ENCODE measurements at places on chromosomes 4 and X.

DNA sequence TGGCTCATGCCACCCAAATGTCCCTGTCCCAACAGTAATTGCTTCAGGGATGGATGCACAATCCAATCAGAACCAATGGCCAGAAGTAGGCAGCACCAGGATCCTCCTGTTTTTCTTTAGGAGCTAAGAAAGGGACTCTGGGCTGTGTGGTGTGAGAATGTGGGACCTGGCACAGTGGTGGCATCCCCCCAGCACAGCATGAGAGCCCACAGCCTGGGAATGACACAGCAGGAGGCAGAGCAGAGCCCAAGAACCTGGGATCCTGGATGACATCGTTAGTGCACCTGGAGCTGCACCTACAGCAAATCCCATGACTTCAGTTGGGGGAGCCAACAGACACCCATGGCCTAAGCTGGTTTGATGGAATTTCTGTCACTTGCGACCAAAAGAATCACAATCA is 70.7 kb upstream of the C4orf50 start:
- H3K36me3 ChIP-seq: peaks cover 2% of the 10 kb centered on the region
- peaks cover 26% of the 10 kb centered on the region for H3K27me3 ChIP-seq
- no peak overlapping the region for H3K27ac ChIP-seq
- H3K4me3 ChIP-seq: no peak overlapping the region

- H3K27me3 ChIP-seq: no peaks in the 10 kb centered on the region
- DNase-seq: no peak
- H3K4me3 ChIP-seq: no peak overlapping the region
- H3K4me1 ChIP-seq: peaks cover 48% of the 10 kb centered on the region
- peak overlapping the region; percentile 70 for H3K27ac ChIP-seq
These were observed 6.2 kb downstream of the CD99 start for GRCh38 chrX:2697306-2697705.

- no peaks in the 10 kb centered on the region for H3K36me3 ChIP-seq
- H3K4me3 ChIP-seq: no peak overlapping the region
- no peaks in the 10 kb centered on the region for H3K27me3 ChIP-seq
- no peaks in the 10 kb centered on the region for H3K4me1 ChIP-seq
- no peak for DNase-seq
These were observed 18.5 kb downstream of the APLN start for GRCh38 chrX:129636175-129636681.

DNA sequence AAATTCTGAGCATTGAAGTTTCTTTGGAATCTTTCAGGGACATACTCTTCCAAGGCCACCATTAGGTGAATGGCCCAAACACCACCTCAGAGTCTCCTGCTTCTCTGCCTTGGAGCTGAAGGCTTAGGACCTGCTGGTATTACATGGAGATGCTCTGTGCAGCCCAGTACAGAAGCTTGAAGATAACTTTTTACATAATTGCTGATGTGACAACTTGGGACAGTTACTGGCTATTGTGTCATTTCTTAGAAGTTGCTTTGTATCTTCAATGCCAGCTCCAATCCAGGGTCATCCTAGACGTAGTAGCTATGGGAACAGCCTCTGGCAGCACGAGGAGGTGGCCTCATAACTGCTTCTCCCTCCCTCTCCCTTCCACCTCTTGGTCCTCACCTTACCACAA is 60.5 kb downstream of the RTL5 start:
- no peaks in the 10 kb centered on the region for H3K36me3 ChIP-seq
- DNase-seq: no peak
- peaks cover 4% of the 10 kb centered on the region for H3K27me3 ChIP-seq
- H3K4me1 ChIP-seq: peaks cover 5% of the 10 kb centered on the region
- no peak overlapping the region for H3K4me3 ChIP-seq
- H3K27ac ChIP-seq: no peak overlapping the region

- peaks cover 7% of the 10 kb centered on the region for H3K27me3 ChIP-seq
- DNase-seq: no peak
These were observed 89.6 kb upstream of the KIT start for GRCh38 chr4:54568184-54568583.

DNA sequence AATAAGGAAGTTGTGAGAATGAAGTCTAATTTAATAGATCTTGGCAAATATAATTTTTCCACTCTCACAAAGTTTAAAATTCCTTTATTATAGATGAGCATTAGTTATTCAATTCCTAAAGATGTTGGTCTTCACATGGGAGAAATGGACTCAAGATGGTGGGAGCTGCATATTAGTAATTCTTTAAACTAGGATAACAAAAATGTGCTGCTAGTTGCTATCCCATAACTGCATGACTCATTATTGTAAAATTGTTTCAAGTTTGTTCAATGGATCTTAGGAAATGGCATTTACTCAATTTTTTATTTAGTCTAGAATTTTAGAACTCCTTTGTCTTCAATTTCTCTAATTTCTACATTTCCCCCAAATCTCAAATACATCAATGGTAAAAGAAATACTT is 155.8 kb downstream of the ATP10D start:
- H3K4me3 ChIP-seq: no peak overlapping the region
- H3K36me3 ChIP-seq: peaks cover 11% of the 10 kb centered on the region
- no peaks in the 10 kb centered on the region for H3K4me1 ChIP-seq
- no peak overlapping the region for H3K27ac ChIP-seq
- H3K27me3 ChIP-seq: no peaks in the 10 kb centered on the region

- H3K4me1 ChIP-seq: no peaks in the 10 kb centered on the region
- DNase-seq: no peak
- H3K4me3 ChIP-seq: no peak overlapping the region
- H3K27me3 ChIP-seq: no peaks in the 10 kb centered on the region
These were observed 204.9 kb downstream of the EVC2 start for GRCh38 chr4:5503336-5503936.

- peak overlapping the region; percentile 81 for H3K4me3 ChIP-seq
- H3K27ac ChIP-seq: peak overlapping the region; percentile 84
- H3K4me1 ChIP-seq: peaks cover 12% of the 10 kb centered on the region
These were observed 395 bp upstream of the SOWAHB start for GRCh38 chr4:76898385-76898692.

DNA sequence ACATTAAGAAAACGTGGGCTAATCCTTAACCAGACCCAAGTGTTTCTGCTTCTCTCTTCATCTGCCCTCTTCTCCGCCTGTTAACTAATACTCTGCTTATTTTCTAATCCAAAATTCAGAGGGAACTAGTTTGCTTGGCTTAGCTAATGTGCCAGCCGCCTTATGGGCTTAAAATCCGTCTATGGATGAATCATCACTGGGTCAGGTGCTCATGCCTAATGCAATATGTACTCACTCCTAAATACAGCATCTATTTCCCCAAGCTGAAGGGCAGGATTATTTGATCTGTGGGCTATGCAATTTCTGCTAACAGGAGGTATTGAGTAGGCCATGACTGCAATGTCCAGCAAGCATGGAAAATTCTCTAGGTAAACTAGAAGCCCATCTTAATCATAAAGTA is 12.4 kb downstream of the DYNLT3 start:
- no peak overlapping the region for H3K4me3 ChIP-seq
- no peak for DNase-seq
- H3K27me3 ChIP-seq: no peaks in the 10 kb centered on the region

DNA sequence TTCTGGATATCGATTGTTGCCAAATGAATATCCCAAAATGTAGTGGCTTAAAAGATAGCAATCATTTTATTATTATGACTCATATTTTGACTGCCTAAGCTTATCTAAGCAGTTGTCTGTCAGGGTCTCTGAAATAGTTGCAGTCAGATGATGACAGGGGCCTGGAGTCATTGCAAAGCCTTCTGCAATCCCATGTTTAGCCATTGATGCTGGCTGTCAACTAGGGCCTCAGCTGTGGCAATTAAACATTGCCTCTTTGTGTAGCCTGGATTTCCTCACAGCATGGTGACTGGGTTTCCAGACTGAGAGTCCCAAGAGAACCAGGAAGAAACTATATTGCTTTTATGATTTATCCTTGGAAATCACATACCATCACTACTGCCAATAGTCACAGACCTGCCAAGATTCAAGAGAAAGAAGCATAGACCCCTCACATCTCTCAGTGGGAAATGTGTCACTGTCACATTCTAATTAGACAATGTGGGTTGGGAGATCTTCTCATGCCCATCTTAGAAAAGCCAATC is 227.3 kb upstream of the NOCT start:
- DNase-seq: no peak
- no peak overlapping the region for H3K4me3 ChIP-seq
- no peak overlapping the region for H3K27ac ChIP-seq
- no peaks in the 10 kb centered on the region for H3K27me3 ChIP-seq

GRCh38 chr4:144715230-144715629 is 69.3 kb downstream of the HHIP start:
- H3K27ac ChIP-seq: no peak overlapping the region
- H3K36me3 ChIP-seq: no peaks in the 10 kb centered on the region
- peaks cover 4% of the 10 kb centered on the region for H3K4me1 ChIP-seq
- no peak for DNase-seq
- no peak overlapping the region for H3K4me3 ChIP-seq

DNA sequence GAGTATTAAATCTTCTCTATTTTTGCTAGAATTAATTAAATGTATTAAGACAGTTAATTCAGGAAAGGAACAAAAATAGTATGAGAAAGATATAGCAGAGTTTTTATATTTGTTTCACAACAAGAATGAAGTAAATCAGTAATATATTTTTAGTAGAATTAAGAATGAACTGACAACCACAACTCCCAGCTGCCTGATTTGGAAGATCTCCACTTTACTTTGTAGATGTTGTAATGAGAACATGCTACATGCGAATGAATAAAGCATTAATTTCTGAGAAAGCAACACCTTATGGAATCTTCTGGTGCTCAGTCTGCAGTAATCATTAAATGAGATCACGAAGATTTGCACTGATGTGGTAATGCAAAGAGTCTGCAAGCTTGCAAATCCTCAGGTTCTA is 695.6 kb upstream of the PCDH7 start:
- H3K4me1 ChIP-seq: no peaks in the 10 kb centered on the region
- no peak overlapping the region for H3K4me3 ChIP-seq
- DNase-seq: no peak

GRCh38 chr4:150942539-150942938 is 72.5 kb downstream of the LRBA start:
- no peaks in the 10 kb centered on the region for H3K27me3 ChIP-seq
- no peak overlapping the region for H3K4me3 ChIP-seq
- no peak overlapping the region for H3K27ac ChIP-seq
- H3K4me1 ChIP-seq: peaks cover 12% of the 10 kb centered on the region

- no peaks in the 10 kb centered on the region for H3K27me3 ChIP-seq
- H3K4me1 ChIP-seq: no peaks in the 10 kb centered on the region
- peaks cover 37% of the 10 kb centered on the region for H3K36me3 ChIP-seq
- H3K27ac ChIP-seq: no peak overlapping the region
These were observed 22.1 kb downstream of the ANAPC10 start for GRCh38 chr4:145075742-145076468.

DNA sequence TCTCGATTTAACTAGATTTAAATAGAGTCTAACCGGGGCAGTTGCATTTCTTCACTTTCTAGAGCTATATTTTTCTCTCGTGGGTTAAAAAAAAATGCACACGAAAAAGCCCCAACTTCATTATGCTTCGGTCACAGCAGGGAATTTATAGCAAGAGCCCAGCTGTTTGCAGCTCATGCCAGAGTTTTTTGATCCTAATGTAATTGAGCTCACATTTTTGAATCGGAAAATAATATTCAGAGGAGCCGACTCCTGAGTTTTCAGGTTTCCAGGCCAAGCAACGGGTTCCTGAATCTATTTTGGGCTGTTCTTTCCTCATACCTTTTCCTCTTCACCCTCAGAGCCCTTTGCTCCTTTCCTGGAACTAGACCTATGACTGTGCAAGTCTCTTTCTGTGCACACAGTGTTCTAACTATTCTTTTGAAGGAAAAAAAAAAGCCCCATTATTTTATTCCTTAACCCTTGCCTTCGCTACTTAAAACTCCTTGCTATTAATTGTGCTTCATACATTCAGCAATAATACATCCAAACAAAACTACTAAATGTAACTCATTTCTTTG is 27.5 kb upstream of the ESX1 start:
- no peaks in the 10 kb centered on the region for H3K36me3 ChIP-seq
- H3K27me3 ChIP-seq: peaks cover 3% of the 10 kb centered on the region
- H3K27ac ChIP-seq: no peak overlapping the region

GRCh38 chr4:67106861-67107460 is 438.3 kb downstream of the CENPC start:
- no peaks in the 10 kb centered on the region for H3K36me3 ChIP-seq
- peak overlapping the region; percentile 11 for H3K4me3 ChIP-seq
- peaks cover 24% of the 10 kb centered on the region for H3K4me1 ChIP-seq
- H3K27me3 ChIP-seq: no peaks in the 10 kb centered on the region
- DNase-seq: no peak

GRCh38 chr4:83259586-83259985 is 25.0 kb downstream of the COQ2 start:
- peaks cover 2% of the 10 kb centered on the region for H3K4me1 ChIP-seq
- no peak for DNase-seq
- peaks cover 9% of the 10 kb centered on the region for H3K36me3 ChIP-seq
- H3K27me3 ChIP-seq: no peaks in the 10 kb centered on the region
- no peak overlapping the region for H3K4me3 ChIP-seq
- H3K27ac ChIP-seq: no peak overlapping the region

- H3K4me1 ChIP-seq: peaks cover 4% of the 10 kb centered on the region
- H3K36me3 ChIP-seq: no peaks in the 10 kb centered on the region
- no peaks in the 10 kb centered on the region for H3K27me3 ChIP-seq
- DNase-seq: no peak
- no peak overlapping the region for H3K27ac ChIP-seq
- no peak overlapping the region for H3K4me3 ChIP-seq
These were observed 7.5 kb upstream of the KLHL5 start for GRCh38 chr4:39054497-39054896.

- no peak for DNase-seq
- H3K4me1 ChIP-seq: peaks cover 2% of the 10 kb centered on the region
- no peaks in the 10 kb centered on the region for H3K27me3 ChIP-seq
These were observed 100.9 kb upstream of the ATP6AP2 start for GRCh38 chrX:40479777-40480318.

DNA sequence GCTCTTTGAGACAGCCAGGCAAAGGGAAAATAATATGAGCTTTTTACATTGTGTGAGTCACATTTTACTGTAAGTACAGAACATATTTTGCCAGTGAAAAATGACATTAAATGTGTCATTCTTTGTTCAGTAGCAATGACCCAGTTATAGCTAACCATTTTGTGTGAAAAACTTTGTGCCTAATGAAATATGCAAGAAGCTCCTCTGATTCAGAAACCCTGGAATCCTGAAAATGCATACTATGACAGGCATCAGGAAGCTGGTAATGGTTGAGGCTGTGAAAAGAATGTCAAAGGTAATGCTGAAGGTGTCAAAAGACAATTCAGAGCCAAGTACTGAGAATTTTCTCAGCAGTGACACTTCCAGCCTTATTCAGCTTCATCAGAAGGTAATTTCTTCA is 549.5 kb upstream of the SMIM31 start:
- H3K27ac ChIP-seq: no peak overlapping the region
- no peaks in the 10 kb centered on the region for H3K36me3 ChIP-seq
- no peak overlapping the region for H3K4me3 ChIP-seq
- no peaks in the 10 kb centered on the region for H3K27me3 ChIP-seq
- no peaks in the 10 kb centered on the region for H3K4me1 ChIP-seq

DNA sequence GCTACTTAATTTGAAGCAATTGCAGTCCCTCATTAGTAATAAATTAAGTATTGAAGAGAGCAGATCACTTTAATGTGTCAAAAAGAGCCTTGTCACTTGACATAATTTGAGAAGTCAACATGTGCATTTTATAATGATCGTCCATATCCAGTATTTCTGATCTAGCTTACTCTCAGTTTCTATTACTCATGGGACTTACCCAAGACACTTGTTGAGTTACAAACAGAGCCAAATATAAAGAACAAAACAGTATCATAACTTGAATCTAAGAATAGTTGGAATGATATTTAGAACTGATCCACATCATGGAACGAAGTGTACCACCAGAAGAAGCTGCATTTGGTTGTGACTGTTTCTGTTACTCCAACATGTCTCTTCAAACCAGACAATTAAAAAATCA is 54.7 kb downstream of the SLITRK4 start:
- H3K27me3 ChIP-seq: no peaks in the 10 kb centered on the region
- H3K4me1 ChIP-seq: no peaks in the 10 kb centered on the region
- peaks cover 2% of the 10 kb centered on the region for H3K36me3 ChIP-seq
- no peak overlapping the region for H3K27ac ChIP-seq
- no peak overlapping the region for H3K4me3 ChIP-seq
